ENCODE measurements at places on chromosomes 7 and 10.

- DNase-seq = no peak
These were observed 94.1 kb downstream of the ARMH3 start for GRCh38 chr10:101961591-101962498.

DNA sequence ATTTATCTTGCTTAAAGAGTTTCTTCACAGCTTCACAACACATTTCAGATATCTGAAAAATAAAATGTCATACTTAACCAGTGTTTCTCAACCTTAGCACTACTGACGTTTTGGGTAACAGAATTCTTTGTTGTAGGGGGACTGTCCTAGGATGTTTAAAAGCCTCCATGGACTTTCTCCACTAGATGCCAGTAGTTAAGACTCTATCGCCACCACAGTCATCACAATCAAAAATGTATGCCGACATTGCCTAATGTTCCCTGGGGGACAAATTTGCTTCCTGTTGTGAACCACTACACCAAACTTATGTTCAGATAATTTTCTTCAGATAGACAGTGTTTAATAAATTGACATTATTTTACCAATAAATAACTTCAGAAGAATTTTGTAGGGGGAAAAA lies 13.4 kb downstream of the NOC3L start:
- no peak for DNase-seq

DNA sequence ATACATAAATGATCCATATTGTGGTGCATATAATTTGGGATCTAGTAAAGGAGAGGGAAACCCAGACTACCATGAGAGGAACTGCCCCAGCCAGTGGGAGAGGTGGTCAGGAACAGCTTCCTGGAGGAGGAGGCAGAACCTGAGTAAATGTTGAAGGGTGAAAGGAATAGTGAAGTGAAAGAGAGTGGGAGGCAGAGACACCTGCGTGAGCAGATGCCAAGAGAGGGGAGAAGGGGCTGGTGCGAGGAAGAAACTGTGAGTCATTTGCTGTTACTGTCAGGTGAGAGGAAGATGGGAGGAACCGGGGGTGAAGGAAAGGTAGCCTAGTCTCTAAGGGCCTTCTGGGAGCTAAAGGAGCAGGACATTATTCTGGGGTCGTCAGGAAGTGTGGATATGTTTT lies 294.8 kb downstream of the GRID1 start:
- DNase-seq = no peak

GRCh38 chr7:26309089-26309488 lies 17.4 kb downstream of the SNX10 start:
- DNase-seq = no peak

DNA sequence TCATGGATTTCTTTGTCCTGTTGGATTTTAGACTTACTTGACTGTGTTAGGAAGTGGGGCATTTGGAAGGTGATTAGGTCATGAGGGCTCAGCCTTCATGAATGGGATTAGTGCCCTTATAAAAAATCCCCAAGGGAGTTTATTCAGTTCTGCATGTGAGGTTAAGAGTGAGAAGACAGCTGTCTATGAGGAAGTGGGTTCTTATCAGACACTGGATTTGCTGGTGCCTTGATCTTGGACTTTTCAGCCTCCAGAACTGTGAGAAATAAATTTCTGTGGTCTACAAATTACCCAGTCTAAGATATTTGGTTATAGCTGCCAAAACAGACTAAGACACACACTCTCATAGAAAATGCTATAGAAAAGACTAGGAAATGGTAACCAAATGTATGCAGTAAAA lies 724.7 kb upstream of the FZD8 start:
- no peak for DNase-seq

GRCh38 chr10:767211-767610 lies 77.7 kb upstream of the DIP2C start:
- DNase-seq = no peak

DNA sequence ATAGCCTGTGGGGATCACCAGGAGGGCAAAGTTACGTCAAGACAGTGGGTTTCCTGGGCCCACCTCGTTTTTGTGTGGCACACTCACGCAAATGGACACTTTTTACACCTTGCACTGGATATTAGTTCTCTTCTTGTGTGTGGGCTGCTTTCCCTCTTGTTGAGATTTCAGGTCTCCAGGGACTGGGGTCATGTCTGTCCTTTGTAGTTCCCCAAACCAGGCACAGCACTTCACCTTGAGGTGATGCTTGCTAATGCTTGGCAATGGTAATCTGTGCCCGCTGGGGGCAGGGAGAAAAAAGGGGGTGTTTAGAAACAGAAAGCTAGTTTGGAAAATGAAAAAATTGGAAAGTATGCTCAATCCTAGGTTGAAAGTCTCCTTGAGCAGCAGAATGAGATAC lies 195.3 kb downstream of the PTEN start:
- DNase-seq = no peak

- DNase-seq = no peak
These were observed 109.6 kb downstream of the SRPK2 start for GRCh38 chr7:105278973-105279687.

DNA sequence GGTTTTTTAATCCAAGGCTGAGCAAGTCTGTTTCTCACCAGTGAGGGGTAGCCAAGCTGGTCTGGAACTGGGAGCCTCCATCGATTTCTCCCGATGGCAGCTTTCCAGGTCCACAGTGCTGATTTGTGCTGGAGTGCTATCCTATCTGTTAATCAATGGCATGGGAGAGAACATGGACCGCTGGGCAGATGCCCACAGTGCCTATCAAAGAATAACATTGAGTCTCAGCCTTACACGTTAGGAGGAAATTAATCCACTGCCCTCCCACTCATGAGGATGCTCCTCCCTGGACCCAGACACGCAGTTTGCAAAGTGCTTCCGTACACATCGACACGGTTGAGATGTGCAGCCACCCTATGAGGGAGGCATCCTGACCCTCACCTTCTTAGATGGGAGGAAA lies 36.0 kb upstream of the CUX1 start:
- DNase-seq = no peak

GRCh38 chr7:150778014-150778737 lies 22.0 kb downstream of the TMEM176B start:
- no peak for DNase-seq

- DNase-seq = no peak
These were observed 68.2 kb downstream of the PFKFB3 start for GRCh38 chr10:6270951-6271350.

- DNase-seq = no peak
These were observed 173.6 kb downstream of the ARL4A start for GRCh38 chr7:12861070-12861469.

- no peak for DNase-seq
These were observed 330.1 kb upstream of the LRGUK start for GRCh38 chr7:133796782-133797745.

DNA sequence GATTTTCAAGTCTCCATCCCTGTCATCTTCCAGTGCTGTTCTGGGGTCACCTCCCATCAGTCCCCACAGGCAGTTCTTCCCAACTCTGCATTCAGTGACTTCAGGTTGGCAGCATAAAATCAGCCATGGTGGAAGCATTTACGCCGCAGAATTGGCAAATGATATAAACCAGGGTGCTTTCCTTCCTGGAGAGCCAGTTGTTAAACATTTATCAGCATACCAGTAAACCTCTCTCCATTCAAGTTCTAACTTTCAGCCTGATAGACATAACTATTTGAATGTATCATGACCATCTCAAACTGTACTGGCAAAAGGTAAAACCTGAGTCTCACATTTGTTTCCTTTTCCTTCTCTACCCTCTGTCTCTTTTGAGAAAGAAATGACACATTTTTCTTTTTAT lies 69.7 kb upstream of the ITPRID1 start:
- no peak for DNase-seq

GRCh38 chr7:5172196-5172775 lies 17.7 kb upstream of the WIPI2 start:
- no peak for DNase-seq

- no peak for DNase-seq
These were observed 38.6 kb downstream of the ELFN1 start for GRCh38 chr7:1708596-1709251.

GRCh38 chr10:60135020-60135419 lies 228.7 kb upstream of the CCDC6 start:
- DNase-seq = no peak

GRCh38 chr10:36779238-36779846 lies 346.1 kb upstream of the ANKRD30A start:
- DNase-seq = no peak

- no peak for DNase-seq
These were observed 2.3 kb downstream of the ZAN start for GRCh38 chr7:100735730-100736129.

DNA sequence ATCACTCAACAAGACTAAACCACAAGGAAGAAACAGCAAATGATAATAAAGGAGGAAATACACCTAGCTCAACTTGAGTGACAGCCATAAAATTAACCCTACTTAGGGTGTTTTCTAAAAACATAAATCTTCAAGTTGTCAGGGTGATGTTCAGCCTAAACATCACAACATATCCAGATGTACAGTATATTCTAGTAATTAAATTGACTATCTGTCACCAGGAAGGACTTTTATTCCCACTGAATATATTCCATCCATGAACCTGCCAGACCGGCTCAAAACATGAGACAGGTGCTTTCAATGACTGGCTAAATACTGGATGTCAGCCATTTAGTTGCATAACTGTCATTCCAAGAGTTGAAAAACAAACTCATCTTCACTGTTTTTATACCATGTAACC lies 298.1 kb upstream of the NEBL start:
- DNase-seq = no peak

DNA sequence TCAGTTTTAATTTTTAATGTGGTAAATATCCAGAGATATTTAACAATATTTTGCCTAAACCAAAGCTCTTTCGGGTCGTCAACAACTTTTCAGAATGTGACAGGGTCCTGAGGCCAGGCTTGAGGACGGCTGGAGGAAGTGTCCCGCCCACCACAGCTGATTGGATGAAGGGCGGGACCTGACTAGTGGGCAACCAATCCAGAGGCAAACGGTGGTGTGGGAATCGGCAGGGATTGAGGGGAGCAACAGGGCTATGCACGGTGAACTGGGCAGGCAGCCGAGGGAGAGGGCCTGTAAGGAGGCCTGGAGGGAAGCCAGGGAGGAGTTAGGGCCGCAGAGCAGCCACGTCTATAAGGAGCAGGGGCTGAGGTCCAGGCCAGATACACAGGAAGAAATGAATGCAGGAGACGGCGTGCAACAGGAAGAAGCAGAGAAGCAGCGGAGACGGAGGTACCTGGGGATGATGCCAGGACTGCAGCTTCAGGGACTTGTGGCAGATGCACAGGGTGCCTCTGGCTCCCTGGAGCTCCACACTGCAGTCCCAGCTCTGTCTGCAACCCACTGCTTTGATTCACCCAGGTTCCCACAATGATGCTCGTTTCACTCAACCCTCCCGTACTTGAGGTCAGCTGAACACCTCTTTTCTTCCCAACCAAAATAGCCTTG lies 46.1 kb upstream of the ZMIZ1 start:
- DNase-seq = no peak

GRCh38 chr10:15857107-15857575 lies 3.2 kb downstream of the MINDY3 start:
- DNase-seq = no peak

DNA sequence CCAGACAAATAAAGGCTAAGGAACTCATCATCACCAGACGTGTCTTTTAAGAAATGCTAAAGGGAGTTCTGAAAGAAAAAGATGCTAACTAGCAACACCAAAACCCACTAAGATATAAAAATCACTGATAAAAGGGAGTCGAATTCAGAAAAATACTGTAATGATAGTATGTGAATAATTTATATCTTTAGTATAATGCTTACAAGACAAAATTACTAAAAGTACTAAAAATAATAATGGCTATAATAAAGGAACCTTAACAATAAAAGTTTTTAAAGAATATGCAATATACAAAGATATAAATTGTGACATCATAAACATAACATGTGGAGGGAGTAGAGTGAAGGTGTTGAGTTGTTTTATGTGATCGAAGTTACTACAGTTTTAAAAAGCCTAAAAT lies 28.3 kb downstream of the HPSE2 start:
- no peak for DNase-seq

DNA sequence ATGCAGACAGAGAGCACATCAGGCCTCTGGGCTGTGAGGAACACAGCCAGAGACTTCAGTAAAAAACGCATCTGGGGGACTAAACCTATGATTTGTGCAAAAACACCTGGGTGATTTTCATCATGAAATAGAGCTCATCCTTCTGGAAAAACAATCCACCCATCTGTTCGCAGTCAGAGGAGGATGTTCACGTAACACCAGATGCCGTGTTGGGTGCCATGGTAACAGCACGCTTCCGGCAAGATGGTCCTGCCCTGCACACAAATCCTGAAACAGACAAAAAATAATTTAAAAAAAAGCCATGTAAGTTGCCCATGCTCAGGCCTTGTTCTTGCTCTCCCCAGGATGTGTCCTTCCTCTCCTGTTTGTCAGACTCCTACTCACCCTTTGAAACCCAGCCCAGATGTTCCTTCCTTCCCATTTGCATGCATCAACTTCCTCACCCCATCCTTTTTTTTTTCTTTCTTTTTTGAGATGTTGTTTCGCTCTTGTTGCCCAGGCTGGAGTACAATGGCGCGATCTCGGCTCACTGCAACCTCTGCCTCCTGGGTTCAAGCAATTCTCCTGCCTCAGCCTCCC lies 28.3 kb upstream of the GNA12 start:
- DNase-seq = no peak

DNA sequence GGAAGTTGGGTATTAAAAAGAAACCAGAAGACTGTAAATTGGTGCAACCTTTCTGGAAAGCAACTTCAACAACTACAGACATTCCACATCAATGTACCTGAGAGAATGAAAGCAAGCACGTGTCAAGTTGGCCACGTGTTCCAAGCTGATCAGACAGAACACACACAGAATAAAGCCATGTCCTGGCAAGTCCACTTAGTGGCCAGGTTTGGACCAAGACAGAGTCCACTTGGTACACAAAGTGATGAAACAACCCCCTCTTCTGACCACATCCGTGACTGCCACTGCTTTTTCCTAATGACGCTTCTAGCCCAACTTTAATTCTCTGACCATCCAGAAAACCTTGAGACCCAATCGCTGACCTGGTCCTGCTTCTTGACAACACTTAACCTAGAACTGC lies 109.4 kb downstream of the ABLIM1 start:
- DNase-seq = no peak

GRCh38 chr7:150800581-150801241 lies at the start of gene TMEM176A:
Gene TMEM176A, plus strand, starts transcription at chr7:150800769. Its CDS starts 782 bp downstream, at chr7:150801551.
- DNase-seq = no peak

DNA sequence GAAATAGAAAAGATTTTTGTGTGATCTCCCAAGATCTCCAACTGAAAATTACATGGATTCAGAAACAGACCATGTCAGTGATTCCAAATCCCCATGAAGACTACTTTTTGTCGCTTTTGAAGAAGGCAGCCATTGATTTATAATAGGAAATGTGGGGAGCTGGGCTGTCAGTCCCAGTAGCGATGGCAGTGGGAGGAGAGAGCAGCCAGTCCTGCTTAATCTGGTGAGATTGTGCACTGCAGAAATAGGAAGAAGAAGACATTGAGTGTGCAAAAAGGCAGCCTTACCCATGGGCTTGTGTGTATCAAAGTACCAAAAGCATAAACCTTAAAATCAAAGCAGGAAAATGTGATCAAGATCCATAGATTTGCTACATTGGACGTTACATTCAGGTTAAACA lies 4.8 kb downstream of the ADRB1 start:
- DNase-seq = no peak

DNA sequence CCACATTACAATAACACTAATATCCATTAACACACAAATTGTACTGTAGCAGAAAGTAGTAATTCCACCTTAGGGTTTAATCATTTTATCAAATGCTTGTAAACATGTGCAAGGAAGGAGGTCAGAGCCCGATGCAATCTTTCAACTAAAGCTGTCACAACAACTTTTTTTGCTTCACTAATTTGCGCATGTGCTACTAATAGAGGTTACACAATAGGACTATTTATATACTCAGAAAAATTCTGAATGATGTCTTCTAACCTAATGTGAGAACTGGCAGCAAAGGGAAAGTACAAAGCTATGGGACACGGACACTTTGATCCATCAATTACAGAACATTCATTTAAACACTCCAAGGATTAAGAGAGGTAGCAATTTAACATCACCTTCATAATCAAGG lies 244.4 kb downstream of the CHCHD3 start:
- DNase-seq = no peak
